ENCODE measurements at places on chromosomes 4 and X. TPM values are rescaled to one million over a fixed set of nuclear protein-coding genes. Genes with fewer than 3 reads are reported as not detected.
A peak's percentile ranks its signal among the peaks of the same experiment; 100 is the strongest.

- H3K4me1 ChIP-seq = peaks cover 20% of the 10 kb centered on the region
- H3K27ac ChIP-seq = no peak overlapping the region
- DNase-seq = no peak
- H3K36me3 ChIP-seq = no peaks in the 10 kb centered on the region
- no peaks in the 10 kb centered on the region for H3K27me3 ChIP-seq
Observed at GRCh38 chr4:67158666-67159065, 386.6 kb downstream of the CENPC start.

DNA sequence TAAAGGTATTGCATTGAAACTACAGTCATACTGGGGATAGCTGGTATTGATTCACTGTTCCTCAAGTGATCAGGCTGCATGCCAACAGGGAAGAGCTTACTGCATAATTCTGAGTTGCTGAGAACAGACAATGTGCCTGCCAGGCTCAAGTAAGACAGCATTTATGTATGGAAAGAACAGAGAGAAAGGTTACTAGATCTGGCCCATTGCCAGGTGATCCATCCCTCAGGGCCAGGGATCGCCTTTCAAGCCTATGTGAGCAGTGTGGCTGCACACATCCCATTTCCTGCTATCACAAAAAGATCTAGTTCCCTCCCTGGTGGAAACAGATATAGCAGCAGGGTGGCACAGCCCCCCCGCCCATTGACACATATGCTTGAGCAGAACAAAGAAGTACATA lies 254.0 kb downstream of the TMA16 start:
- H3K36me3 ChIP-seq = no peaks in the 10 kb centered on the region
- no peak for DNase-seq
- no peaks in the 10 kb centered on the region for H3K27me3 ChIP-seq
- H3K4me1 ChIP-seq = no peaks in the 10 kb centered on the region
- no peak overlapping the region for H3K4me3 ChIP-seq
- no peak overlapping the region for H3K27ac ChIP-seq

DRP2 gene
- total RNA-seq = 2.9 TPM

DNA sequence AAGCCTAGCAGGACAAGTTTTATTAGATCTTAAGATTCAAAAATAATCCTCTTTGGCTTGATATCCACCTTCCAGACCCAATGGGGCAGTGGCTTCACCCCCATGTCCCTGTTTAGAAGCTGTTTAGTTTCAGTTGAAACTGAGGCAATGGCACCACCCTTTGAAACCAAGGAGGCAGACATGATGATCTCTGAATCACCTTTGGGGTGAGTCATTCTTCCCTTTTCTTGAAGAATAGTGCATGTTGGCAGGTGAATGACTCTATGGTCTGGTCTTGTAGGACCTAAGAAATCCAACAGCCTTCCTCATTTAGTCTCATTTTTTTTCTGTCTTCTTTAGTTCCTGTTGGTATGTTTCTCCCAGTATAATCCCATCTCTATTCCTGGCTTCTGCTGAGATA lies 29.5 kb upstream of the BMP15 start:
- H3K4me1 ChIP-seq = no peaks in the 10 kb centered on the region
- no peaks in the 10 kb centered on the region for H3K36me3 ChIP-seq
- H3K27me3 ChIP-seq = no peaks in the 10 kb centered on the region
- no peak for DNase-seq

DNA sequence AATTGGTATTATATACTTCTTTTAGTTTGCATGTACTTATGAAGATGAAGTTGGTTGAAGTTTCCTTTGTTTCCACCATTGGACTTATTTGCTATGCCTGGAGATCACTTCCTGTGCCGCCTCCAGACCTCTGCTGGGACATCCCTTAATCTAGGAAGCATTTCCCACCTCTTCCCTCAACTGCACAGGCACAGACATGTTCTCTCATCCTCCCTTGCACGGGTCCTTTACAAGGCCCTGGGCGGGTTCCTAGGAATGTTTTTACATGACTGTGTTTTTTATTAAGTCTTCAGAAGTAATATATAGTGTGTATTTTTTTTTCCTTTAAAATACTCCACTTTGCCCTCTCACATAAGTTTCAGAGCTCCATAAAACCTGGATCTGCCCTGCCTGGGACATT lies 51.0 kb downstream of the TMEM131L start:
- H3K4me3 ChIP-seq = no peak overlapping the region
- H3K27me3 ChIP-seq = no peaks in the 10 kb centered on the region
- DNase-seq = no peak

HELT gene
- not detected for total RNA-seq

DNA sequence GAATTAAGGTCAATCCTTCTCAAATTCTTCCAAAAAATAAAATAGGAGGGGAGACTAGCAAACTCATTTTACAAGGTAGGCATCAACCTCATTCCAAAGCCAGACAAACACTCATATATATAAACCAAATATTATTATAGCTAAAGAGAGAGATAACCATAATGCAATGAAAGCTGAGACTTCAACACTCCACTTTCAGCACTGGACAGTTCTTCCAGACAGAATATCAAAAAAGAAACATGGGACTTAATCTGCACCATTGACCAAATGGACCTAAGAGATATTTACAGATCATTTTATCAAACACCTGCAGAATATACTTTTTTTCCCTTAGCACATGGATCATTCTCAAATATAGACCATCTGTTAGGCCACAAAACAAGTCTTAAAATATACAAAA lies 15.5 kb upstream of the EDA2R start:
- H3K4me3 ChIP-seq = no peak overlapping the region
- H3K27ac ChIP-seq = no peak overlapping the region
- H3K36me3 ChIP-seq = no peaks in the 10 kb centered on the region
- H3K27me3 ChIP-seq = peaks cover 5% of the 10 kb centered on the region
- H3K4me1 ChIP-seq = no peaks in the 10 kb centered on the region

CCKAR gene
- total RNA-seq = not detected

DNA sequence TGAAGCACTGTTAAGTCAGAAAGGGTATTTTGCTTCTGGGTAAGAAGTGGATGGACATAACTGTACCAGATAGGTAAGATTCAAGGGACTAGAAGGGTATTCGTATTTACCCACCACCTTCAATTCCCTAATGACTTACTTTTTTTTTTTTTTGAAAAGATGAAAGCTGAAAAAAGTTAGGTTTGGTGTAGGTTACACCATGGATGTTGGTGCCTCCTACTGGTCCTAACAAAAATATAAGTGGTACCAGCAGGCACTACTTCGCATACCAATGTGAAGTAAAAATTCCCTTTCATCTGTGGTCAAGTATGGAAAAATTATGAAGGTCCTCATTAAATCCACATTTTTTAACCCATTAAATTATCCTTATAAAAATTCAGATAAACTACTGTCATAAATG lies 7.2 kb downstream of the ANKRD17 start:
- H3K4me3 ChIP-seq = no peak overlapping the region
- no peaks in the 10 kb centered on the region for H3K27me3 ChIP-seq
- peaks cover 28% of the 10 kb centered on the region for H3K4me1 ChIP-seq
- peaks cover 11% of the 10 kb centered on the region for H3K36me3 ChIP-seq
- no peak overlapping the region for H3K27ac ChIP-seq

GRCh38 chr4:38870098-38870808 lies 2.6 kb downstream of the FAM114A1 start:
- peak overlapping the region; percentile 58 for H3K4me3 ChIP-seq
- DNase-seq = no peak
- peaks cover 35% of the 10 kb centered on the region for H3K4me1 ChIP-seq
- H3K27ac ChIP-seq = peak overlapping the region; percentile 67
- H3K36me3 ChIP-seq = peaks cover under 1% of the 10 kb centered on the region

DNA sequence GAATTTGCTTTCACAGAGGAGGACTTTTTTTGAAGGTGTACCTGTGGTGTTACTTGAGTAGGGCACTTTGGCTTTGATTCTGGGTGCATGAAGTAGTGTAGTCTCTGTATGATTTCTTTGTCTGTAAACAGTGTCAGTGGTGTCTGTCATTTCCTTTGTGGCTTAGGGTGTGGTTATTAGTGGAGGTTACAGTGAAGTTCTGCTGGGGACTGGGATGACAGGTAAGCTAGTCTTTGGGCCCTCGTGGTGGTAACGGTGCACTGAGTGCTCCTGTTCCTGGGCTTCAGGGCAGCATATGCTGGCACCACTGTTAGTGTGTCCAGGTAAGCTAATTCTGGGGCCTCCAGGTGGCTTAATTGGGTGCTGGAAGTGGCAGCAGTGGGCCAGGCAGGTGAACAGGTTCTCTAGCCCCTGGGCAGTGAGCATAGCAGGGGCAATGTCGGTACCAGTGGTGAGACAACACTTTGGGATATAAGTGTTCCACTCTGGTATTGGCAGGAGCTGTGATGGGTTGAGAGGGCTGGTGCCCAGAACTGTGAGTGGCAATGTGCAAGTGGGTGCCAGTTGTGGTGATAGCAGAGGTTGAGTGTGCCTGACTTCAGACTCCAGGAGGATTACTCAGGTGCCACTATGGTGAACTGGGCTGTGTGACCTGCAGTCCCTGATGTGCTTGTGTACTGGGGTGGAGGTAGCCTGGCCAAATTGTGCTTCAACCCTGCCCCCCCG lies 26.0 kb upstream of the VSIG1 start:
- no peak overlapping the region for H3K4me3 ChIP-seq
- DNase-seq = no peak
- no peaks in the 10 kb centered on the region for H3K27me3 ChIP-seq
- no peaks in the 10 kb centered on the region for H3K36me3 ChIP-seq

TLR2 gene
- total RNA-seq = 0.71 TPM

- H3K4me3 ChIP-seq = no peak overlapping the region
- peaks cover 6% of the 10 kb centered on the region for H3K4me1 ChIP-seq
- no peaks in the 10 kb centered on the region for H3K36me3 ChIP-seq
- H3K27me3 ChIP-seq = peaks cover 2% of the 10 kb centered on the region
Observed at GRCh38 chrX:24235084-24235710, 78.7 kb downstream of the SUPT20HL2 start.

DNA sequence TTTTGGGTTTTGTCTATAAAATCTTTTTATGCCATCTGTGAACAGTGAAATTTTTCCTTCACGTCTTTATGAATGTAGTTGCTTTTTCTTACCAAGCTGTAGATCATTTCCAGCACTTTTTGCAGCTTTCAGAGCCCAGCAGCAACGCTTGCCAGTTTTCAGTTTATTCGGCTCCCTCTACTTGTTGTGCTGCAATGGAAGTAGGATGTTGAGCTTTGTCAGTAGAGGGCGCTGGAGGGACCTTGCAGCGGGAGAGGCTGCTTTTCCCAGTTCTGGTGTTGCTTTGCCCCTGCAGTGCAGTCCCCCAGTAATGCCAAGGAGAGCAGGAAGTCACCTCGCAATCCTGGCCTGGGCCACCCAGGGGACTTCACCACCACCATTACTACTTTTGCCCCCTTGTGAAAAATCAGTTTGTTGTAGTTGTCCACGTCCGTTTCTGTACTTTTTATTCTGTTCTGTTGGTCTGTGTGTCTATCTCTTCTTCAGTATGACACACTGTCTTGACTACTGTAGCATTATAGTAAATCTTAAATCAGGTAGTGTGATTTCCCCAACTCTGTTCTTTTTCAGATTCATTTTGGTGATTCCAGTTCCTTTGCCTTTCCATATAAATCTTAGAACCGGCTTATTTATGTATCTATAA lies 21.8 kb downstream of the CMC4 start:
- H3K4me1 ChIP-seq = peaks cover 3% of the 10 kb centered on the region
- peaks cover 16% of the 10 kb centered on the region for H3K36me3 ChIP-seq
- peak; percentile 44 for DNase-seq

CLCN5 gene
- total RNA-seq = 16.7 TPM

GRCh38 chr4:70680934-70681333 lies 7.4 kb upstream of the UTP3 start:
- no peak for DNase-seq
- peaks cover 3% of the 10 kb centered on the region for H3K27me3 ChIP-seq
- no peak overlapping the region for H3K4me3 ChIP-seq
- no peak overlapping the region for H3K27ac ChIP-seq
- H3K36me3 ChIP-seq = no peaks in the 10 kb centered on the region
- no peaks in the 10 kb centered on the region for H3K4me1 ChIP-seq

GRCh38 chrX:100072336-100072735 lies 337.7 kb downstream of the PCDH19 start:
- H3K27ac ChIP-seq = no peak overlapping the region
- H3K4me3 ChIP-seq = no peak overlapping the region
- H3K4me1 ChIP-seq = no peaks in the 10 kb centered on the region
- no peaks in the 10 kb centered on the region for H3K36me3 ChIP-seq

DNA sequence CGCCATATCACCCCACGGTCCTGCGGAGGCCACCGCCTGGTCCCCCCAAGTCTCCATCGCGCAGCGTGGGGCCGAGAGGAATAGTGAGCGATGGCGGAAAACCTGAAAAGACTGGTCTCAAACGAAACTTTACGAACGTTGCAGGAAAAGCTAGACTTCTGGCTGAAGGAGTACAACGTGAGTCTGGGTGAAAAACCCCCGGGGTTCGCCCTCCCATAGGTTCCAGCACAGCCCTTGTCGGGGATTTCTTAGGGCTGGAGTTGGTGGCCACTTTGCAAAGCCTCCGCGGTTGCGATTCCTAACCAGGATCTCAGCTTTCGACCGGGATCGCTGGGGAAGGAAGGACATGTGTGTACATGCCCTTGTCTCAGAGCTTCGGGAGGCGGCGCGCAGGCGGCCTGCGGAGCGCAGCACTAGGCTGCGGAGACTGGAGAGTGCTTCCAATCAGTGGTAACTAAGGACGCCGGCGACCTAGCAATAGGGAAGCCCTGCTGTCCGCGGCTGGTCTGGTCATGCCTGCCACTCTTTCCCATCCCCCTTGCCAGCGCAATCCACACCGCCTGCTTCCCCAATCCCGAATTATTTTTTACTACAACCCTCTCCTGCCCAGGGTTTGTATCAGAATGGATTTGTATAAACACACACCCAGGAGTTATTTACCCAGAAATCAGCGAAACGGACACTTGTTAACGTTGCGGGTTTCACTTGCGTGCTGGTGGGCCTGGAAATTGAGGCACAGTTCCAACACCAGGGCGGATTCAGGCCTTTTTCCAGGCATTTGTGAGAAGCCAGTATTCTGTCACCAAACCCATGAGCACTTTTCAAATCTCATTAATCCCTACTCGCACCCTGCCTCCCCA lies 741 bp downstream of the SPATA18 start:
- H3K27ac ChIP-seq = peak overlapping the region; percentile 68
- DNase-seq = peak; percentile 60
- peaks cover 53% of the 10 kb centered on the region for H3K27me3 ChIP-seq
- peak overlapping the region; percentile 96 for H3K4me3 ChIP-seq
- peaks cover 13% of the 10 kb centered on the region for H3K4me1 ChIP-seq

- H3K36me3 ChIP-seq = peaks cover 36% of the 10 kb centered on the region
- no peak for DNase-seq
- H3K27me3 ChIP-seq = no peaks in the 10 kb centered on the region
- no peak overlapping the region for H3K4me3 ChIP-seq
- peaks cover 20% of the 10 kb centered on the region for H3K4me1 ChIP-seq
Observed at GRCh38 chrX:112826023-112826422, 14.6 kb downstream of the AMOT start.

GRCh38 chr4:138259824-138260223 lies 17.7 kb upstream of the SLC7A11 start:
- H3K4me1 ChIP-seq = peaks cover 3% of the 10 kb centered on the region
- H3K27me3 ChIP-seq = no peaks in the 10 kb centered on the region
- DNase-seq = no peak
- peaks cover 3% of the 10 kb centered on the region for H3K36me3 ChIP-seq

- DNase-seq = no peak
- H3K27me3 ChIP-seq = no peaks in the 10 kb centered on the region
- H3K27ac ChIP-seq = no peak overlapping the region
- H3K4me3 ChIP-seq = no peak overlapping the region
- H3K4me1 ChIP-seq = peaks cover 9% of the 10 kb centered on the region
Observed at GRCh38 chr4:142150483-142150882, 514.1 kb downstream of the IL15 start.

Data from neural crest cell (in vitro differentiated cells).